Breast epithelium (tissue), 4 donors: ENCODE measurements at places on chromosomes 5 and 9. TPM values are rescaled to one million over a fixed set of nuclear protein-coding genes. Genes with fewer than 3 reads are reported as not detected.

- no peaks in the 10 kb centered on the region for H3K4me1 ChIP-seq
- no peaks in the 10 kb centered on the region for H3K27me3 ChIP-seq
- no peaks in the 10 kb centered on the region for H3K36me3 ChIP-seq
Observed at GRCh38 chr5:75847561-75848021, 130.4 kb upstream of the POC5 start.

DNA sequence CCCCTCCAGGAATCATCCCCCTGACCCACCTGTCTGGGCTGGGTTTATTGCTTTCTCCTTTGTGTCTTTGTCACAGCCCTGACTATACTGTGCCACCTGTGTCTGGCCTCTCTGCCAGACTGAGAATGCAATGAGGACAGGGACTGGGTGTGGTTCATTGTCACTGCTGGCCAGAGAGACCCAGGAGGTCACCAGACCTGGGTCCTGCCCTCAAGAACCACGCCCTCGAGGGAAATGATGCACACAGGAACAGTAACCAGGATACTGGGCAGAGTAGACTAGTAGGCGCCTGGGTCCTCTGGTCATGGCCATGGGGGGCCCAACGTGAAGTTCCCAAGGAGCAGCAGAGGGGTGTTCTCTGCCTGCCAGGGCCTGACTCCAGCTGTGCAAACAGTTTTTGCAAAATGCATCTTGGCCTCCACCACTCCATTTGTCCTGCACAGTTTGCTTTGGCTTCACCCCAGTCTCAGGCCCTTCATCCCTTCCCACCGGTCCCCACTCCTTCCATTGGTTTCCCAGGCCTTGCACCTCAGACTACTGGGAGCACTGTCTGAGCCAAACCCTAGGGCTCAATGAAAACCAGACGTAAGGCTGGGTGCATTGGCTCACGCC is 17.8 kb downstream of the RGS3 start:
- no peaks in the 10 kb centered on the region for H3K27me3 ChIP-seq
- no peak for DNase-seq
- H3K27ac ChIP-seq = no peak overlapping the region
- no peaks in the 10 kb centered on the region for H3K36me3 ChIP-seq

- no peaks in the 10 kb centered on the region for H3K27me3 ChIP-seq
- no peaks in the 10 kb centered on the region for H3K36me3 ChIP-seq
- H3K27ac ChIP-seq = no peak overlapping the region
- no peak for DNase-seq
- H3K4me1 ChIP-seq = no peaks in the 10 kb centered on the region
Observed at GRCh38 chr5:55907927-55908326, 56.8 kb downstream of the IL31RA start.

Gene SLC25A48
- total RNA-seq = 1.8 TPM

DNA sequence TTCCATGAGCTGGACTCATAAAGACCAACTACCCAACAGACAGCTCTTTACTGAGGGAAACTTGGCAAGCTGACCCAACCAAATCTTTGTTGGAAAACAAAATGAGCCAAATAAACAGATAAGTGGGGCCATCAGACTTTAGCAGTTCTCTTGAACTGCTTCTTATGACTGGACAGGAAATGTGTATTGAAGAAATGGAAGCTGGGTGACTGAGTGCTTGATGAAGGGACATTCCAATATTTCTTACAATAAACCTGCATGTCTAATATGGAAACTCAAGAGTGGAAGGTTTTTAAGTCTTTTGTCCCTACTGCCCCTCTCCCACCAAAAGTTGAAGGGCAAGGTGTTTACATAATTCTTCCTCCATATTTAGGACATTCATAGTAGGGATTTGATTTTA is 218.8 kb upstream of the NR4A3 start:
- no peaks in the 10 kb centered on the region for H3K4me1 ChIP-seq
- H3K4me3 ChIP-seq = no peak overlapping the region
- no peaks in the 10 kb centered on the region for H3K27me3 ChIP-seq
- no peak overlapping the region for H3K27ac ChIP-seq
- DNase-seq = no peak

Gene HTR1A
- not detected for total RNA-seq

DNA sequence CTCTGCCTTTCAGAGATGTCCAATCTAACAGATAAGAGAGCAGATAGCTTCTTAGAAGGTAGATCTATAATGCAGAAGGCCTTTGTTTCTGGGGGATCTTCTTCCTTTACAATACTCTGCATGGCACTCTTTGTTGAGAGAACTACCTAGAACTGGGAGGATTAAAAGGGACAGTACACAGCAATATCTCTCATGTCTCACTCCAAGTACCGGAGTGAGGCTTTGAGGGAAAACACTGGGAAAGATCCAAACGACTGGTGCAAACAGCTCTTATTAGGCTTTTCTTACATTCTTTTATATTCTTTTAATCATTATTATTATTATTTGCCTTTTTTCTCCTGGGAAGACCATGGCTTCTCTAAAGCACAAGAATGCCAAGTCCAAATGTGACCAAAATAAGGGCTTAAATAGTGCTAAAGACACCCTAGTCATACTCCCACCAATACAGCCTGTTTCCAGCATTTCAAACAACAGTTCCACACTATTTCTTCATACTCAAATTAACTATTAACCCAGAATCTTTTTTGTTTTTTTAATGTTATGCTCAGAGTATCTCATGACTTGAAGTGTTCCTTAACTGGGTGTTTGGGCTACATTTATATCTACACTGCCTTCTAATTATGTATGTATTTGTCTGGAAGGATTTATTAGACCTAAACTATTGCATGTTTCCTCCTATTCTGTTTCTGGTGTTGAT is 52.7 kb downstream of the ABHD17B start:
- DNase-seq = no peak
- no peak overlapping the region for H3K4me3 ChIP-seq
- H3K27ac ChIP-seq = no peak overlapping the region
- no peaks in the 10 kb centered on the region for H3K4me1 ChIP-seq
- no peaks in the 10 kb centered on the region for H3K27me3 ChIP-seq

GRCh38 chr5:59416026-59416425 is 477.5 kb downstream of the PDE4D start:
- no peaks in the 10 kb centered on the region for H3K36me3 ChIP-seq
- H3K4me1 ChIP-seq = no peaks in the 10 kb centered on the region
- no peak for DNase-seq
- H3K4me3 ChIP-seq = no peak overlapping the region

Gene ANKRD34B
- total RNA-seq = not detected

- no peak overlapping the region for H3K27ac ChIP-seq
- H3K4me3 ChIP-seq = no peak overlapping the region
- DNase-seq = peak; percentile 42
- H3K4me1 ChIP-seq = peaks cover 4% of the 10 kb centered on the region
- no peaks in the 10 kb centered on the region for H3K36me3 ChIP-seq
Observed at GRCh38 chr9:93123561-93124283, 10.3 kb downstream of the NINJ1 start.

GRCh38 chr5:14326035-14326903 is 183.1 kb downstream of the TRIO start:
- no peak overlapping the region for H3K27ac ChIP-seq
- DNase-seq = no peak
- no peaks in the 10 kb centered on the region for H3K4me1 ChIP-seq
- no peaks in the 10 kb centered on the region for H3K27me3 ChIP-seq

GRCh38 chr5:142630927-142631539 is 54.9 kb downstream of the FGF1 start:
- no peak for DNase-seq
- no peaks in the 10 kb centered on the region for H3K4me1 ChIP-seq

Gene ZFYVE16
- total RNA-seq = 50.5 TPM
